ENCODE measurements at places on chromosomes 12 and 14.
A peak's percentile ranks its signal among the peaks of the same experiment; 100 is the strongest.

GRCh38 chr12:50075808-50076170 is 9.4 kb upstream of the SMARCD1 start:
- no peak for DNase-seq

GRCh38 chr14:36503771-36504741 is 16.0 kb downstream of the NKX2-1 start:
- DNase-seq = no peak

- DNase-seq = no peak
Observed at GRCh38 chr14:76262641-76263040, 110.9 kb downstream of the GPATCH2L start.

GRCh38 chr14:83217492-83217891 is 1683.8 kb upstream of the SEL1L start:
- no peak for DNase-seq

DNA sequence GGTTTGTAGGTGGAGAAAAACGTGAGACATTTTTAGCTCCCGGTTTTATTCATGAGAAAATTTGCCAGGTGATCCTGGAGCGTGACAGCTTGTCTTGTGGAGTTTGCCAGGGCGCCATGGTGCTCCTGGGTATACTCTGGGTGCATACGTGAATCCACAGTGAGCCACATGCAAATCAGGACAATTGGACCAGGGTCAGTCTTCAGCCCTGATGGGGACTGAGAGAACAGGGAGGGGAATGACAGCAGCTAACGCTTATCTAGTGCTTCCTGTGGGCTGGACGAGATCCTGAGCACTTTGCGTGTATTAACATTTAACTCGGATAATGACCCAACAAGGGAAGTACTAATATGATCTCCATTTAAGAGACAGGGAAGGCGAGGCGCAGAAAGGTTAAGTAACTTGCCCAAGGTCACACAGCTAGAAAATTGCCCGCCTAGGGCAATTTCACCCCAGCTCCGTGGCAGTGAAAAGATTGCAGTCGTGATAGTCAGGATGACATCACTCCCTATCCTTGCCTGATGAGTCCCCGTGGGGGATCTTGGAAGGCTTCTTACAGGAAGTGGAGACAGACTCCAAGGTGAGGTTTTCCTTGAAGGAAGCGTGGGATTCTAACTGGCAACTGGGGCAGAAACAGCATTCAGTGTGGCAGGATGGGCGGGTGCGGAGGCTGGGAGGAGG is 118.4 kb upstream of the NCOR2 start:
- DNase-seq = no peak

DNA sequence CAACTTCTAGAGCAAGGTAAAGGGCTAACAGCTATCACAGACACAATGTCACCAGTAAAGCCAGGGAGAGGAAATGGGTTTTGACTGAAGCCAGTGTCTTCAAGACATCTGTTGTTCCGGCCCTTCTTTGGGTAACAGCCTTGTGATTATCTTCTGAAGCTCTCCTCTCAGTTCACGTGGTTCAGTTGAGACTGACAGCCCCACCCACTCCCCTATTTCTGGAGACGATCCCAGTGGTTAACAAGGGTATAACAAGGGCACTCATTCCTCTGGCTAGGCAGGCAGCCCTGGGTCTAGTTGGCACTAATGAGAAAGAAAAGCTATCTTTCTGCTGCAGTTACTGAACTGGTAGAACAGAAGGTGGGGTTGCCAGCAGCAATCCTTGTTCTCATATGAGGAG is 6.9 kb downstream of the GNPTAB start:
- peak; percentile 63 for DNase-seq

DNA sequence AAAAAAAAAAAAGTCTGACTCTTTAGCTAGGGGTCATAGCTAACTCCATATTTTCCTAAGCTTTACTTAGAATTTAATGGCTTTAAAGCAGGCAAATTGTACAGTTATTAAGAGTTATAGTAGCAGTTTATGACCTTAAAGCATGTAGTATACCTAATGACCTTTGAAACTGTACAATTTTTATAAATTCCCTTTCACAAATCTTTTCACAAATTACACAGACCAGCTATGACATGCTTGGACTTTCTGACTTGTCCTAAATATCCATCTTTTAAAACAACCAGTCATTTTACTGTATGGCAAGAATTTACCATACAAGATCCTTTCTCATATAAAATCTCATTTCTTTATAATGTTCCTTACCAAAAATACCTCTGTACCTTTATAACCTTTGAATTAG is 74.8 kb downstream of the C14orf132 start:
- DNase-seq = no peak

DNA sequence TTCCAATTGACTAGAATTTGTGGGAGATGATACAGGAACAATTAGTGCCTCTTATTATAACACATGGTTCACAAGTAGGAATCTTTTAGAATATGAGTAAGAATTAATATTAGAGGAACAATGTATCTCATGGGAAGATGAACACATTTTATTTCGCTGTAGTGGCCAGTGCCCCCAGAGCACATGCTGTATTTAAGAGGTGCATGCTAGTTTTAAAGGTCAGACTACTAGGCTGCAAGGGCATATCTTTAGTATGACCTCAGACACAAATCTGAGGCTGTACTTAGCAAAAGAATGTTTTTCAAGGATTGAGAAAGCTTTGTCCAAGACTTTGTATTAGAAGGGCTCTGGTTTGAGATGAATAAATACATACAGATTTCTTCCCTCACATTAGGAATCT is 586.9 kb downstream of the CCER1 start:
- DNase-seq = no peak

- no peak for DNase-seq
Observed at GRCh38 chr14:24085215-24085614, 8.9 kb upstream of the PCK2 start.

DNA sequence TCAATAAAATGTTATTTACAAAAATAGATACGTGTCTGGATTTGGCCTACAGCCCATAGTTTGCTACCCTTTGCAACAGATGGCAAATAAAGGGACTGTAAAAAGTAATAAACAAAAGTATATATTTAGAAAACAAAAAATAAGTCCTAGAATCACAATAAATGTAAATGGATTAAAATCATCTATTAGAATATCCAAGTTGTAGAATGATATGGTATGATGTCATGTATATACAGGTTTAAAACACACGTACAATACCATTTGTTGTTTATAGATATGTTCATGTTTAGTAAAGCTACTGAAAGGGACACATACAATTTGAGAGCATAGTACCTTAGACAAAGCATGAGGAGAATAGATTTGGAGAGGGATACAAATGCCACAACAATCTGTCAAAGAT is 219.5 kb downstream of the BCL11B start:
- DNase-seq = no peak

GRCh38 chr12:11581179-11581755 is 68.2 kb upstream of the ETV6 start:
- DNase-seq = no peak

GRCh38 chr12:414859-415258 is 13.4 kb downstream of the CCDC77 start:
- no peak for DNase-seq

GRCh38 chr14:26596543-26597061 is 1.2 kb downstream of the NOVA1 start:
- peak; percentile 21 for DNase-seq

- DNase-seq = no peak
Observed at GRCh38 chr14:55333711-55334485, 62.7 kb downstream of the FBXO34 start.

DNA sequence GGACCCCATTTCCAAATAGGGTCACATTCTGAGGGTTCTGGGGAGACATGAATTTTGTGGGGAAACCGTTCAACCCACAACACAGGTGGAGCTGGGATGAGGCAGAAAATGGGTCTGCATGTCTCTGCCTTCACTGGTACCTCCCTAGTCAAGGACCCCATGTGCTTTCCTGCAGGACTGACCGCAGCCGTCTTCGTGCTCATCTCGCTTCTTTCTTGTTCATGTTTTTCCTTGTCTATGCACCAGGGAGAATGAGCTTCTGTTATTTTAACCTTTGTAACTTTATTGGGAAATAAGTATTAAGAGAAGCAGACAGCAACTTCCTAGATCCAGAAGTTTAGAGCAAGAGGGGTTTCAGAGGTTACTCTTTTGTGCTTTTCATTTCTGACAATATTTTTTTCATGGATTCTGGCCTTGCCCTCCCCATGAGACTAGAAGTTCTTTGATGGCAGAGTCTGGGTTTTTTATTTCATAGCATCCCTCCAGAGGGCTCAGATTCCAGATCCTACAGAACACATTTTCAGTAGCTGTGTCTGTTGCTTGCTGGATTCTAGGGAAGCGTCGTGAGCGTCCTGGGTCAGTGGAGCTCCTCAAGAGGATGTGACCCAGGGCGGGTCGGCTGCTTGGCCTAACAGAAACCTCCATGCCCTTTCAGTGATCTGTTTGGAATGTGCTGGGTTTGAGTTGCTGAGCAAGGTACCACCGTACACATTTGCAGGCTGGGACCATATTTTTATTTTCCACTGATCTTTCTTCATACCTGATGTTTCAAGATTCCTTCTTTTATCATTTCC is 104.2 kb downstream of the ADGRD1 start:
- DNase-seq = no peak

GRCh38 chr14:81946834-81947798 is 413.5 kb upstream of the SEL1L start:
- peak; percentile 30 for DNase-seq

DNA sequence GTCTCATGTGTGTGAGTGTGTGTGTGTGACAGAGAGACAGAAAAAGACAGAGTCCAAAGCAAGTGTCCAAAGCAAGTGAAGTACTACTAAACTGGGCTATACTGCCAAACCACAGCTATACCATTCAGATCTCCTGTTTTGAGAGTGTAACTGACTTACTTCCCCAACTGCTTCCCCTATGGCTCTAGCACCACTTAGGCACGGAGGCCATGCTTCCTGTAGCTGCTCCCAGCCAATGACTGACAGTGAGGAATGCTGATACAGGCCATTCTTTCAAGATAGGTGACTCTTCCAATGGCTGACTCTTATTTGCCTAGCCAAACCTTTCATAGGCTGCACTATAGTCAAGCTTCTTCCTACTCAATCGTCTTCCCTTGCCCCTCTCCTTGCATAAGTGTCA is 393.2 kb downstream of the BCAT1 start:
- DNase-seq = no peak

GRCh38 chr14:102496331-102496691 is 13.3 kb downstream of the ANKRD9 start:
- no peak for DNase-seq

- DNase-seq = no peak
Observed at GRCh38 chr12:93514853-93515252, 47.5 kb downstream of the MRPL42 start.

DNA sequence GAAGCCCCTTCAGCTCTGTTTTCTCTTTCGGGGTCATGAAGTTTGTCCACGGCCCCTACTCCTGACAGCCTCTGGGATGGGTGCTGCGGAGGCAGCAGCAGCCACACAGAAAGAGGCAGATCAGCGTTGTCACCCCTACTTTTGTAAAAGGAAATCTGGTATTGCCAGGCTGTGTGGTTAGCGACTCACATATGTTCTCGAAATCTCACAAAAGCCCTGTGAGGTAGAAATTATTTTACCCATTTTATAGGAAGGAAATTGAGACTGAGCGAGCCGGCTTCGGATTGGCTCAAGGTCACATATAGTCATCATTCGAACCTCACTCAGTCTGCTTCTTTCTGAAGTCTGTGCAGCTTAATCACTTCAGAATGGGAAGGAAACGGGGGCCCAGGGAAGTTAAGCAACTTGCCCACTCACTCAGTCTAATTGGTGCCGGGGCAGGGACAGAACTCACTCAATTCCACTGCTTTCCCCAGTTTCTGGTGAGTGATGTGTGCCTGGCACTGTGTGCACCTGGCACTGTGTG is 1.1 kb upstream of the CKAP4 start:
- peak; percentile 42 for DNase-seq

DNA sequence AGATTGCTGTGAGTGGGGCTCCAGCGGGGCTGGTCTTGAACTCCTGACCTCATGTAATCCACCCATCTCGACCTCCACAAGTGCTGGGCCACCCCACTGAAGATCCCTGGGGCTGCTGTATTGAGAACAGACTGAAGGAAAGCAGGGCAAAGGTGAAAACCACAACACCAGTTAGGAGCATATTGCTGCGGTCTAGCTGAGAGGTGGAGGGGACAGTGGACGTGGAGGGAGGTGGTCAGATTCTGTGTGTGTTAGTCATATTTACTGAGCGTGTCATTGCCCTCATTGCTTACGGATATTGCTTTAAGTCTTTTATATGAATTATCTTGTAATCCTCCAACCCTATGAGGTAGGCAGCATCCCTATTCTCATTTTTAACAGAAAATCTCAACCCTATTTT is 69.0 kb upstream of the OVCH1 start:
- no peak for DNase-seq

DNA sequence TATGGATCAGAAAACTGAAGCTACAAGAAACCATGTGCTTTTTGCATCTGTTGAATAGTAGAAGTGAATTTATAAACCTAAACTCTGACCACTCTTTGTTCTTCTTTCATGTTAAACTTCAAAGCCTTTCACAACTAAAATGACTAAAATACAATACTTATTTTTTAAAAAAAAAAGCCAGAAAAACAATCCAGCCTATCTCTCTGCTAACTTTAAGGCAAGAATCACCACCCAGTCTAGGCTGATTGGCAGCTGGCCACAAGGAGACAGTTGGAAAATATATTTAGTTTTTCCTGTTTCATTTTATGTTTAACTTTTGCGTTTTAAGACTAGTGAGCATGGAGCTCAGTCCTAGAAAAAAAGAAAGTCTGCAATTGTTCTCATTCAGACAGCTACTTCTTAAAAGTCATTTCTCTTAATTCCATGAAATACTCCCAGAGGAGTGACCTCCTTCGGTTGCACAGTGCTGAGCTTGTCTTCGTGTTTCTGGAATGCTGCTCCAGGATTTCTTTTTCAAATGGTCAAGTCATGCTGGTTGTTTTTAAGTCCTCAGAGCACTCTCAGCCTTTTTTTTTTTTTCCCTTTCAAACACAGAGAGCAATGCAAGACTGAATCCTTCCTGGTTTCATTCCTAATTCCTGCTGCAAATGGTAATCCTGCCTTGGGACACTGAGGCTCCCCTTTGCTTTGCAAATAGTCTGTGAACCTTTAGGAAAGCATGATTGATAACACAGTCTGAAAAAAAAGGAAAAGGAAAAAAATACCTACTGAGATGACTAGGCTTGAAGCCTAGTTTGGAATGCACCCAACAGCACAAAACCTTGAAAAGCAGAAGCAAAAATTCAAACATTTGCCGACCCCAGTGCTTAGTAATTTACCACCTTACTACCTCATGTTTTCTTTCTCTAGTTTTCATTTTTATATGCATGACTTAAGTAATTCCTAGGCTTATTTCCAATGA is 233.3 kb upstream of the DAAM1 start:
- peak; percentile 29 for DNase-seq

DNA sequence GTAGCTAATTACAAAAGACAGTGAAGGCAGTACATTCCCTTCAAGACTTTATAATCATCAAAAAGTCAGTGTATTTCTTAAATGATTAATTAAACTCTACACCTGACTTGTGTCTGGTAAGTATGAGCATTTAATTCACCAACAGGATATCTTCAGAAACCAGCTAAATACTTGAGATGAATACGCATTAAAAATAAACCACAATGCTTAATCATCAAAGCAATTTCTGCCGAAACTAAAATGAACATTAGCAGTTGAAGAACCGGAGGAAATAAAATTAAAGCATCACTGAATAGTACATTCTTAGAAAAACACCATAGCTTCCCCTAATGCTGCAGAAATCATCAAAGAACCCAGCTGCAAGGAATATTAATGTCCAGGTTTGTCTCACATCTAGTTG is 32.7 kb downstream of the SLC25A21 start:
- DNase-seq = no peak
